Cardiac muscle cell (in vitro differentiated cells and primary cell): ENCODE measurements at places on chromosomes 2 and 18.
A peak's percentile ranks its signal among the peaks of the same experiment; 100 is the strongest.

DNA sequence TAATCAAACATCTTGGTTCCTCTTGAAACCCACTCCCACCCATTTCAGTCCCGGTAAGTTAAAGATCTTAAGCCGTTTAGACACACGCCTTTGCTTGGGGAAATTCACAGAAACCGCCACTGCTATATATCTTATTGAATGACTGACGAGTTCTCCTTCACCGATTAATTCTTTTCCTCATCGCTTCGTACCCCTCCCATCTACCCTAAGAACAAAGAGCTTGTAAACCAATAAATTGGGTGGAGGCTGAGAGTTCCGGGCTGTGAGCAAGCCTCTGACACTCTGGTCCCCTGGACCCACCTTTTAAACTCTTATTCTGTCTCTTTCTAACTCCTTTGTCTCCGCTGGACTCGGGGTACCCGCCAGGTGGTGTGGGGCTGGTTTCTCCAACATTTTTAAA lies 30.6 kb downstream of the TMEM131 start:
- no peak for DNase-seq

- DNase-seq, result no peak
Observed at GRCh38 chr18:39909706-39910105, 2045.3 kb upstream of the PIK3C3 start.

DNA sequence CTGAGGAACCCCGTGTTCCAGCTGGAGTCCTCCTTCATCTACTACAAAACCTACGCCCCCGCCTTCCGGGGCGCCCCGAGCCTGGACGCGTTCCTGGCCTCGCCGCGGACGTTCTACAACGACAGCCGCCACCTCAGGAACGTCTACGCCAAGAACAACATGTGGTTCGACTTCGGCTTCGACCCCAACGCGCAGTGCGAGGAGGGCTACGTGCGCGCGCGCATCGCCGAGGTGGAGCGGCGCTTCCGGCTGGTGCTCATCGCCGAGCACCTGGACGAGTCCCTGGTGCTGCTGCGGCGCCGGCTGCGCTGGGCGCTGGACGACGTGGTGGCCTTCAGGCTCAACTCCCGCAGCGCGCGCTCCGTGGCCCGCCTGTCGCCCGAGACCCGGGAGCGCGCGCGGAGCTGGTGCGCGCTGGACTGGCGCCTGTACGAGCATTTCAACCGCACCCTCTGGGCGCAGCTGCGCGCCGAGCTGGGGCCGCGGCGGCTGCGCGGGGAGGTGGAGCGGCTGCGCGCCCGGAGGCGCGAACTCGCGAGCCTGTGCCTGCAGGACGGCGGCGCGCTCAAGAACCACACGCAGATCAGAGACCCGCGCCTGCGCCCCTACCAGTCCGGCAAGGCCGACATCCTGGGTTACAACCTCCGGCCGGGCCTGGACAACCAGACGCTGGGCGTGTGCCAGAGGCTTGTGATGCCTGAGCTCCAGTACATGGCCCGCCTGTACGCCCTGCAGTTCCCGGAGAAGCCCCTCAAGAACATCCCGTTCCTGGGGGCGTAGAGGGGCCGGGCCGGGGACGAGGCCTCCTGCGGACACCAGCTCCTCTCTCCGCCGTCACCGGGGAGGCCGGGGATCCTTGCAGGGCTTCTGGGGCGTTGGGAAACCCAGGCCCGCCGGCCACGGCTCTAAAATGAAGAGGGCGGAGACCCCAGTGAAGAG lies 5.3 kb upstream of the NEU4 start:
- peak; percentile 67 for DNase-seq

- no peak for DNase-seq
Observed at GRCh38 chr2:58635801-58636375, 394.8 kb upstream of the FANCL start.

- DNase-seq, result no peak
Observed at GRCh38 chr2:223782629-223783028, 54.8 kb downstream of the AP1S3 start.

GRCh38 chr2:159199236-159199635 lies 87.3 kb downstream of the WDSUB1 start:
- no peak for DNase-seq

DNA sequence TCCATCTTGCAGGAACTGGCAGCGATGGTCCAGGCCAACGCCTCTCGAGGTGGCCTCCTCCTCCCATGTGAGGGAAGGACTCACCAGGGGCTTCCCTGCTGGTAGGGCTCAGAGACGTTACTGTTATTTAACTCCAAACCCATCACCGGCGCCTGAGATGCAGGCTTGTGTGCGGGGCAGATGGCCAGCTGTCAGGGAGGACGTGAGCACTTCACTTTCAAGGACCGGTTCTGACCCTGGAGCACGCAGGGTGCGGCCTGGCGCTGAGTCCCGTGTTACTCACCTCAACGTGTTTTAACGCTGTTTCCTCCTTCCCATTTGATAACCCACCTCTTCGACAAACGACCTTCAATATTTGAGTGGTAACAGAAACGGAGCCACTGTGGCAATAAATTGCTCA lies 350.2 kb downstream of the ZNF516 start:
- no peak for DNase-seq

GRCh38 chr18:27996801-27997272 lies 180.1 kb downstream of the CDH2 start:
- DNase-seq, result no peak

- no peak for DNase-seq
Observed at GRCh38 chr18:45830917-45831316, 5.4 kb downstream of the SIGLEC15 start.
